ENCODE measurements at places on chromosomes 1 and 21. TPM values are rescaled to one million over a fixed set of nuclear protein-coding genes. Genes with fewer than 3 reads are reported as not detected.

Gene PROX1
- polyA plus RNA-seq, result 6.5 TPM

Gene CLCA1
- not detected for polyA plus RNA-seq

DNA sequence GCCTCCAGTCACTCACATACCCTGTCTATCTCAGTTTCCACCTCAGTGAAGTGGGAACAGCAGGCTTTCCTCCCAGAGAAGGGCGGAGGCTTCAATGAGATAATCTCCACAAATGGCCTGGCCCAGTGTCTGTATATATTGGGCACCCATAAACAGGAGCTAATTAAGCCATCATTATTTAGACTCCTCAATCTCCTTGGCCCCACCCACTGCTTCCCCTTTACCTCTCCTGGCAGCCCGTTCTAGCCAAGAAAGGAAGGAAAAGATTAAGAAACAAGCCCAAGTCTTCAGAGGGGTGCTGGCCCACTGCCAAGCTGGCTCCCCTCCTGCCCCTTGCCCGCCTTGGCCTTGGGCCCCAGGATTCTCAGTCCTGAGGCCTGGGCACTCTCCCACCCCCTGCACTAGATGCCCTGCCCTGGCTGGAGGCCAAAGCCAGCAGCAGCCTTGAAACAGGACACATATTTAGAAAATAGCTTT, 15.9 kb upstream of the EPB41 start:
- DNase-seq, result no peak

DNA sequence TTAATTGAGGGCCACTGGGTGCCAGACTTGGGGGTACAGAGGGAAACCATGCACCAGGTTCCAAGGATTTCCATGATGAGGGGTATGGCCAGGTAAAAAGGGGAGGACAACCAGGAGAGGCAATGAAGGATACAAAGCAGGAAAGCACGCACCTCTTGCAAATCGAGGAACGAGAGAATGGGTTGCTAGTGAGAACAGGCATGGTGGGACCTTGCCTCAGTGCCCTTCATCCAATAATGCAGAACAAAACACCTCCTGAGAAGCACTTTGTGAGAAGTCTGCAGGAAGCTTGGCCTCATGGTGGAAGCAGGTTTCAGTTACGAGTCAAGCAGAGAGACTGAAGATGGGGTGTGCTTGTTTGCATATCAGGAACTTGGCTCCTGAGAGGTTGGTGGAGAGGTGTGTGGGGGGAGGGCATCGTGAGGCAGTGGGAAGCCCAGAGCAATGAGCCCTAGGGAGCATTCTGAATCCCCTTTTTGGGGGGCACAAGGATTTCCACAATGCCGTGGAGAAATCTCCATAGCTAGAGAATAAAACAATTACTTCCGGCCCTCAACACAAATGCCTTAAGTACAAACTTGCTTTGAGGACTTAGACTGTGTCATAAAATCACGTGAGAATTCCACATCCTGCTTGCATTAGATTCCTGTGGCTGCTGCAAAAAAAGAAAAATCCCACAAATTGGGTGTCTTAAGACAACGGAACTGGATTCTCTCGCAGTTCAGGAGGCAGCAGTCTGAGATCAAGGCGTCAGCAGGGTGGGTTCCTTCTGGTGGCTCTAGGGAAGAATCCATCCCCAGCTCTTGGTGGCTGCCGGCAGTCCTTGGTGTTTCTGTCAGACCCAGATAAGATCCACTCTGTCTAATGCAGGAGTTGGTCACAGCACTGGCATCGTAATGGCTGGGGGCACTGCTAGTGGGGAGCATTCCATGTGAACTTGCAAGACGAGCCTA, 54.9 kb upstream of the BACE2 start:
- no peak for DNase-seq

DNA sequence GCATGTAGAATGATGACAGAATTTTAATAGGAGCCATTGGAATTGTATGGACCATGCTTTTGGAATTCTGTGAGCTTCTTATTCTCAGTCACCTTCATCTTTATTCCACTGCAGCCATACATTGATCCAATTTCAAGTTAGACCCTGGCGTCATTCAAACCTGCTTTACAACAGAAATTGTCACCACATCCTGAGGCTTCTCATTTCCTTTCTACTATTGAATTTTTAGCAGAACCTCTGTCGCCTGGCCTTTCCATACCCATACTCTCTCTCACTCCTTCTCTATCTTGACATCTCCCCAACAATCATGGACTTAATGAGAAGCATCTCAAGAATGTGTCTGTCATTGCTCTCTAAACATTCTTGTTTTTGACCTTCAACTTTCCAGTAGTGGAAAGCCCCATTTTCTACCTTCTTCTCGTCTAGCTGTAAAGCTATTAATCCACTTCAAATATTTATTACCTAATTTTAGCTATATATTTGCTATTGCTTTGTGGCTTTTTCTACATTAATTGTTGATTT, 74.1 kb downstream of the CRB1 start:
- DNase-seq, result no peak

DNA sequence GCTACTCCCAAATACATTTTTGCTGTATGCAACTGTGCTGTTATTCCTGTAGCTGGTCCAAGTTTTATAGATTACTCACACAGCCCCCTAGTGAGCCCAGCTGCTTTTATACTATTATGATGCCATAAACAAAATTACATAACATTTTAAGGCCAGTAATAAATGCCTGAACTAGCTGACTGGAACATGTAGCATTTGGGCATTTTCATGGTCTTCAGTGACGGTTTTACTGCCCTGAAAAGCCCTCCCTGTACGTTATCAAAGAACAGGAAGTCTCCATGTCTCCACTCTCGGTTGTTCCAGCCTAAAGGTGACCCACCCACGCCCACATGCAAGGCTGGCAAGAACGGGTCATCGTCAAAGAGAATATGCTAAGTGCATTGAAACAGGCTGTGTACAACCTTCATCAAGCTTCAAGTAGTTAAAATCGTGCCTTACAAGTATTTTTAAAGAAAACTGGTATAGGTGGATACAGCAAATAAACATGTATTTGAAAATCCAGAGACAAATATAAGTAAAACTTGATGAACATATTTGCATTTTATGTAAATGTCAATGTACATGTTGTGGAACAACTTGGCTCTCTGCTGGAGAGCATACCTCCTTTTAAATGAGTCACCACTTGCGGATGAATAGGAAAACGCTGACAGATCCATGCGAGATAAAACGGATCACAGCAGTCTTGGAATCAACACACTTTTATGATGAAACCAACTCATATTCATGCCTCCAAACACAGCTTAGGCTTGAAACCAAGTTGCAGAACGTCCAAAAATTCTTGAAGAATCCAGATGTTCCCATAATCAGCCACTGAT, 520.5 kb downstream of the SMYD3 start:
- no peak for DNase-seq

DNA sequence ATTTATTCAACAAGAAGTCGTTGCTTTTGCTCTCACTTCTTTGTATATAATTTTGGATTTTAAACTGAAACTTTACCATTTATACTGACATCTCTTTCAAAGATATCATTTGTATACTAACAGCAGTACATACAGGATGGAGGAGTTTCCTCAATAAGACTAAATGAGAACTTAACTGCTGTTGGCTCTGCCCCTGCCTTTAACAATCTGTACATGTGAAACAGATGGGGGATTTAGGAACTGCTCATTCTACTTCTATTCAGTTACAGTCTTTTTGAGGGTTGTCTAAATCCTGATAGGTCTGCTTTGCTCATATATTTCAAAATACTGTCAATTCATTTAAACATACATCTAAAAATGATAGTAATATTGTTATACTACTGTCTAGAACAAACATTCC, 663.2 kb downstream of the ADGRL2 start:
- DNase-seq, result no peak

DNA sequence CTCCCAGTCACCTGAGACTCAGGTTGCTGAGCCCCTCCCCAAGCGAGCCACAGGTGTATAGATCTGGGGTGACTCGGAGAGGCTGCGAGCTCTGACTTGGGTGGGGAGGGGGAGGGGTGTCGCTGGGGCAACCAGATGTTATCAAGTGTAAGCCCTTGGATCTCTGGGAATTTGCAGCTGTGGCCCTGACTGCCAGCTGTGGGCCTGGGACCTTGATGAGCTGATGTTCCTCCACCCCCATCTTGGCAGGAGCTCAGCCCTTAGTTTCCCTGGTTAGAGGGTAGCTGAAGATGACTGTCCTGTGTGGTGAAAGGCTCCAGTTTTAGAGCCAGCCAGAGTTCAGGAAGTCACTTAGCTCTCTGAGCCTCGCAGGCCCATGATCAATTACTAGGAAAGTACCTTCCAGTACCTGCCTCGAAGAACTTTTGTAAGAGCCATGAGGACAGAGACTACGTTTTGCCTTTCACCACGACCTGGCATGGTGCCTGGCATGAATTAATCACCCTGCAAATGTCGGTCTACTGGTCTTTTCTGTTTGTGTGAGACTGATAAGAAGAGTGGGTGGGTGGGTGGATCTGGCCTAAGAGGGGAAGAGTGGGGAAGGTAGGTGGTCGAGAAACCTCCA, 55.8 kb downstream of the YARS1 start:
- DNase-seq, result peak; percentile 66

Measured in left lung (tissue), 14 donors.